ENCODE measurements at places on chromosomes 2 and 18. TPM values are rescaled to one million over a fixed set of nuclear protein-coding genes. Genes with fewer than 3 reads are reported as not detected.

DNA sequence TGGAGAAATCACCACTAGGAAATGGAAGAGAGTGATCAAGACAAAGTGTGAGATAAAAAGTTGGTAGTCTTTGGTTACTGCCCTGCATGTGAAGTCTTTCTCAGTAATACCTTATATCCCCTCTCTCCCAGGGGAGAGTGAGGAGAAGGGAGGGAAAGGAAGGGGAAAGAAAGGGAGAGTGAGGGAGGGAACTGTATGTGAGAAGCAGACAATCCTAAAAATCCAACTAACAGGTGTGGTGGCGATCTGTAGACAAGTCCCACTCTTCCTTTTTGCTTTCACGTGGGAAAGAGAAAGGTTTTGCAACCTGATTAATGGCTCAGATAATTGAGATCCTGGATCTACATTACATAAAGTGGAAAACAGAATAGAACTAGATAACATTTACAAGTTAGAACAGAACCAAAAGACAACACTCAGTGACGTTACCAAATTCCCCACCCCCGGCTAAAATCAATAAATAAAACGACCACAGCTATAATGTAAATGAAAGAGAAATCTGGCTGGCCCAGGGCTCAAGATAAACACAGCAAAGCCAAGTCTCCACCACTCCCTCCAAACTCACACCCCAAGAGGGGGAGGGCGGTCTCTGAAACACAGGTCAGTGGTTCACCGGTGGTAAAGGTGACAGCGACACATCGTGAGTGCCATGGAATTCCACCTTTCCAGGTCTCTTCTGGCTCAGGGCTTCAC lies 10.0 kb upstream of the APCDD1 start:
- DNase-seq = no peak

GRCh38 chr2:3249476-3249962 lies 128.1 kb downstream of the EIPR1 start:
- no peak for DNase-seq

GRCh38 chr18:56455874-56456273 lies 182.5 kb downstream of the TXNL1 start:
- DNase-seq = no peak

The LYG1 gene
- 1.1 TPM for total RNA-seq

The VWA3B gene
- total RNA-seq = 1.8 TPM
